AG08396 (cell line): ENCODE measurements at places on chromosomes 7 and 10.
A peak's percentile ranks its signal among the peaks of the same experiment; 100 is the strongest.

DNA sequence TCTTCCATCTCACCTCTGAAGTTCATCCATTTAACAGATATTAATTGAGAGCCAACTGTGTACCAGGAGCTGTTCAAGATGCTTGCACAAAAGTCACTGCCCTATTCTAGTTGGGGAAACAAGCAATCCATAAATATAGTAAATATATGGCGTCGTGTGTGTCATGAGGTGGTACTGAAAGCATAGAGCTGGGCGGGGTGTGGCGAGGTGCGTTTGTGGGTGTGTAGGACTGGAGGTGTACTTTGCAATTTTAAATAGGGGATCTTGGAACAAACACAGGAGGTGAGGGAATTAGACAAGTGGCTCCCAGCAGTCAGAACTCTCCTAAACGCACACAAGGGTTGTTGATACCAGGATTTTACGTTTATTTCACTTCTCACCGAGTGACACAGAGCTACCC, 490 bp upstream of the ZNF239 start:
- no peak for DNase-seq

- peak; percentile 26 for DNase-seq
Measured at GRCh38 chr7:82481499-82482097, 38.0 kb upstream of the CACNA2D1 start.

GRCh38 chr10:114084215-114084614, 40.5 kb downstream of the ADRB1 start:
- no peak for DNase-seq

- DNase-seq, result no peak
Measured at GRCh38 chr10:66927971-66928770, 2.3 kb downstream of the LRRTM3 start.

GRCh38 chr10:72319416-72320254, 35.1 kb downstream of the DNAJB12 start:
- DNase-seq, result peak; percentile 95

- no peak for DNase-seq
Measured at GRCh38 chr10:123890226-123890625, 1.4 kb downstream of the CPXM2 start.

DNA sequence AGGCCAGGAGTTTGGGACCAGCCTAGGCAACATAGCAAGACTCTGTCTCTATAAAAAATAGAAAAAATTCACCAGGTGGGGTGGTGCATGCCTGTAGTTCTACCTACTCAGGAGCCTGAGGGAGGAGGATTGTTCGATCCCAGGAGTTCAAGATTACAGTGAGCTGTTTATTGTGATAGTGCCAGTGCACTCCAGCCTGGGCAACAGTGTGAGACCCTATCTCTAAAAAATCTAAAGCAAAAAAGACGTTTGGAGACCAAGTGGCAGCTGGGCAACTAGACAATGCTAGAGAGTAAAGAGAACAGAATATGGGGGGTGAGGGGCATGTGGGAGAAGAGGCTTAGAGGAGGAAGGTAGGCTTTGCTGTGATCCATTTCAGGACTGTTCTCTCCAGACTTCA, 1.4 kb downstream of the PDSS1 start:
- no peak for DNase-seq

GRCh38 chr7:143849785-143850479, 52.0 kb downstream of the TCAF1 start:
- DNase-seq, result no peak

- no peak for DNase-seq
Measured at GRCh38 chr10:103397191-103397825, 882 bp downstream of the PDCD11 start.

DNA sequence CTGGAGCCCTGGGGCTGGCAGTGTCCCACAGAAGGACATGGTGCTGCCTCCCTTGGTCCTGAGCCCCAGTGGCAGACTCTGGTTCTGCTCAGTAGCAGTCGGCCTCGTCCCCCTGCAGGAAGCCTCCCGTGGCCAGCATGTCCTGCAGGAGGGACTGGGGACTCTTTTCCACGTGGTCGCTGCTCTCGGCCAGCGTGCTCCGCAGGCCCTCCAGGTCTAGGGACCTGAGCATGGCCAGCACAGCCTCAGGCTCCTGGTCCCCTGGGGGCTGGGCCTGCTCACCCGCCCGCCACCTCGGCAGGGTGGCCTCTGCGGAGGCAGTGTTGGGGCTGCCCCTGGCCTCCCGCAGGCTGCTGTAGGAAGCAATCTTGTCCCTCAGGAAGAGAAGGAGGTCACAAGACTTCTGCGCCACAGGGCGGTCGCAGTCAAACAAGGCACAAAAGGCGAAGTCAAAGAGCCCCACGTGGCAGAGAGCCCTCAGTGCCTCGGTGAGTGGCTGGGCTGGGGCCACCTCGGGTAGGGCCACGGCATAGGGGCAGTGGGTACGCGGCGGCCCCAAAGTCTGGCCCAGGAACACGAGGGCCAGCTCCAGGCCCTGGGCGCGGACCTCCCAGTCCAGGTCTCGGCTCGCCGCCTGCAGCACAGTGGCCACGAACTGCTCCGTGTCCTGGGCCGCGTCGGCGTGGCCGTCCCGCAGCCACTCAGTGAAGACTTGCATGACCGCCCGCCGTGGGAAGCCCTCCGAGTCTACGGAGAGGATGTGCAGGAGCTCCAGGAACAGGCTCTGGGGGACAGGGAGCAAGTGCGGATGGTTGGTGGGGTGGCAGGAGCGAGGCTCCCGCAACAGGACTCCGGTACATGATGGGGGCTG, 17.1 kb downstream of the BRAT1 start:
- DNase-seq, result no peak

DNA sequence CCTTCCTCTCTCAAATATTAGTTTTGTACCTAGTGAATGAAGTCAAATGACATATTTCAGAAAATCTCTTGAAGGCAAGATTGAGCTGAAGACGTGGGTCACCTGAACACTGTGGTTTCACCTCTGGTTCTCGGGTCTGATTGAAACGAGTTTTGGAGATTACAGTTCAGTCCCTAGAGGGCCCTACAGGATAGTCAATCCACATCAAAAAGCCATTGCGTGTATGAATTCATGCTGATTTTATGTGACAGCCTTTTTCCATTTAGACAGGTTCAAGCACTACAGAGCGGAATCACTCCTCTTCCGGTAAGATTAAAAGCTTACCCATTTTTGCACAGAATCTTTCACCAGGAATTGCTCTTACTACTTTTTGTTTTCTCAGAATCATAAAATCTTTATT, 62.2 kb downstream of the VIM start:
- DNase-seq, result peak; percentile 7

GRCh38 chr10:13775786-13776775, 189.3 kb downstream of the PRPF18 start:
- DNase-seq, result peak; percentile 68

DNA sequence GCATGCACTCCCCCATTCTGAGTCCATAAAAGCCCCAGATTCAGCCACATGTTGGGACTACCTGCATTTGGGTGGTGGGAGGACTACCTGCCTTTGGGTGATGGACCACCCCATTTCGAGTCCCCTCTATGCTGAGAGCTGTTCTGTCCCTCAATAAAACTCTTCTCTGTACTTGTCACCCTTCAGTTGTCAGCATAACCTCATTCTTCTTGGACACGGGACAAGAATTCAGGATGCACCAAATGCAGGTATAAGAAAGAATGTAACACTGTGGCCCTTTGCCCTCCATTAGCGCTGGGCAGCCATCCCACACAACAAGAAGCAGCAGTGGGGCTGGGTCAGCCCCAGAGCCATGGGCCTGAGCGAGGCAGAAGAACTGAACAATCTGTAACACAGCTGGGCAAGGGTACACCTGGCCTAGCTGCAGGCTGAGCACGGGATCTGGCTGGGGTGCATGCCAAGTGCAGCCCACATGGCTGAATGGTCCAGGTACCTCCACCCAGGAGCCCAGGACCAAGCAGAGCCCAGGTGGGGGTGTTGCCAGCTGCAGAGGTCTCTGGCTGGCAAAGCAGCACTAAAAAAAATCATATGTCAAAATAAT, 1344.3 kb upstream of the LRRTM3 start:
- DNase-seq, result no peak

DNA sequence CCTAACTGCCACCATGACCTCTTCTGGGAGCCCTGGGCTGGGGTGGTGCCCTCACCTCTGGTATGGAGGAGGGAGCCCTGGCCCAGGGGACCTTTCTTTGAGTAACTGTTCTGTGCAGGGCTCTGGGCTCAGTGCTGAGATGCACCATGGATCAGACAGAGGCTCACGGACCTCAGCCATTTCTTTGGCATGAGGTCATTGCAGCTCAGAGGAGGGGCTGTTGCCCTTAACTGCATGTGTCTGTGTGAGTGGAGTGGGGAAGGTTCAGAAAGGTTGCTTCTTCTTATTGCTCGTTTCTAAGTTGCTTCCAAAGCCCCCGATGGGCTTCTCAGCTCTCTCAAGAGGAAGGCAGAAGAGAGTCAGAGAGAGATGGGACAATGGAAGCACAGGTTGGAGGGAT, 233.9 kb downstream of the RPS24 start:
- peak; percentile 69 for DNase-seq

GRCh38 chr10:106935978-106936451, 228.5 kb downstream of the SORCS1 start:
- DNase-seq, result no peak

DNA sequence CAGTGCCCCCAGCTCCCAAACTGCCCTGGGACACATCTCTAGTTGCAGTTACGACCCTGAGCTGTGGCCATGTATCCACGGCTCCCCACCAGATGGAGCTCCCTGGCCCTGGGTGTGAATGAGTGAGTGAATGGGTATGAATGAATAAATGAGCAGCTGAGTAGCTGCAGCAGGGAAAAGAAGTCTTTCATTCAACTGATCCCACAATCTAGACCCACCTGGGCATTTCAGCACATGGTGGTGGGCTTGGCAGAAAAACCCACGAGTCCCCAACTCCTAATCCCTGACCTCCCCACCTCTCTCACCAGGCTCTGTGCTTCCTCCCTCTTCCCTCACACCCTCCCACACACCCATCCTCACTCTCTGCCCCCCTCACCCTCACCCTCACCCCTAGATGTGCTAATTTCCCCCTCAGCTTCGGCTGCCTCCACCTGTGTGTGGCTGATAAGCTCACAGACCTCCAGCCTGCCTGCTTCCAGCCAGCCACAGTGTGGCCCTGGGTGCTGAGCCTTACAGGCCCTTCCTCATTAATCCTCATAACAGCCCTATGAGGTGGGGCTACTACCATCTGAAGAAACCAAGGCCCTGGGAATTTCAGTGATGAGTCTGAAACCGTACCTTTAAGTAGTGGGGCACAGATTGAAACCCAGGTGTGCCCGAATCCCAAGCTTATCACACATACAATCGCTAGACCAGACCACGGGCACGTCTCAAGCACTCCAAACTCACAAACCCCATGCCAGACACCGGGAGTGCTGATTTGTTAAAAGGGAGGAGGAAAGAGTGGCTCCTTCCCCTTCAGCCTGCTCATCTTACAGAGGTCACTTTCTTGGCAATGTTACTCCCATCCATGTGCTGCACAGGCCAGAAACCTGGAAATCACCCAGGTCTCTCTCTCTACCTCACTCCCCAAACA, 2.2 kb upstream of the ATP6V1F start:
- peak; percentile 48 for DNase-seq

DNA sequence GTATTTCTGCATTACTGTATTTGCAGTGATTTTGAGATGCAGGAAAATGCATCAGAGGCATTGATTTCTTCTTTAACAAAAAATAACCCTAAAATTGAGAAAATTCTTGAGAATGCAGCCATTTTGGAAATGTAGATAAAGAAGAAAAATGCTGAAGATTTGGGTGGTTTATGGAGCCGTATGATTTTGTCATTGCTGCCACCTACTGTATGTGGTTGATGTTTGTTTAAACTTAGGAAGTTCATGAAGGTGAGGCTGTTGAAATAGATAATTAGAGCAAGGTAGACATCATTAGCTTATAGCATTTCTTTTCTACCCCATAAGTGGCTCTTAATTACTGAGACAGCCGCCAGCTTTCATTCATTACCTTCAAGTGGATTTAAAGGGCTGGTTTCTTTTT, 92.1 kb upstream of the SAMD8 start:
- no peak for DNase-seq

DNA sequence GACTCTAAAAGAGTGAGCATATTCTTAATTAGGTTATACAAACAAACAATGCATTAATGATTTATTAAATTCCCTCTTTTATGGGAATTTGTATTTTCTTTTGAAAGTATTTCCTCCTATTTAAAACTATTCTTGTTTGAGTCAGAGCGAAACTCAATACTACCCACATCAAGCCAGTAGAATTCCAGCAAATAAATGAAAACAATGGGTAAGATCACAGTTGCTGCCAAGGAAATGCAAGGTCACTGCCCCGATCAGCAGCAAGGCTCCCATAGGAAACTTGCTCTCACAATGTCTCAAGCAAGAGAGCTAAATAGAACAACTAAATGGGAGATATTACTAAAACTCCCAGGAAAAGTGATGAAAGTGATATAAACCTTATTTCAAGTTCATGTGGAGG, 206.3 kb downstream of the THSD7A start:
- DNase-seq, result no peak

GRCh38 chr10:129042776-129043595, 424.1 kb upstream of the MGMT start:
- no peak for DNase-seq

GRCh38 chr10:108095932-108096925, 931.7 kb upstream of the SORCS1 start:
- DNase-seq, result no peak

DNA sequence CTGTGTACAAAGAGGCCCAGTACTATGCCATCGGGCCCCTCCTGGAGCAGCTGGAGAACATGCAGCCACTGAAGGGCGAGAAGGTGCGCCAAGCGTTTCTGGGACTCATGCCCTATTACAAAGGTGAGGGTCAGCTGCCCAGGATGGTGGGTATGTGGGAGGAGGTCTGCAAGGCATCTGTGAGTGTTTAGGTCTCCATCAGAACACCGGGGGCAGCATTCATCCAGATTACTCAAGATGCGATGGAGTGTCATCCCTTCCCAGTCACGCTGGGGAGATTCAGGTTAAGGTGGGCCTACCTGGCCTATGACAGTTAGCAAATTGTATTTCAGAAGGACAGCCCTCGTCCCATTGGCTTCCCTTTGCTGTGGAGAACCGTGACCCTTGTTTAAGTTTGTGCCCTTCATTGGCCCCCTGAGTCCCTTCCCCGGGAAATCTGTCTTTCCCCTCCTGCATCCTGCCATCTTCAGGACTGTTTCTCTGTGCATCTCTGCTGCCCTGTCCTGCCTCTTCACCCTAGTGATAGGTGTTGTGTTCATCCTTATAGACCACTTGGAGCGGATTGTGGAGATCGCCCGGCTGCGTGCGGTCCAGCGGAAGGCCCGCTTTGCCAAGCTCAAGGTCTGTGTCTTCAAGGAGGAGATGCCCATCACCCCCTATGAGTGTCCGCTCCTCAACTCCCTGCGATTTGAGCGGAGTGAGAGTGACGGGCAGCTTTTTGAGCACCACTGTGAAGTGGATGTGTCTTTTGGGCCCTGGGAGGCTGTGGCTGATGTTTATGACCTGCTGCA, 9.8 kb downstream of the KCTD7 start:
- no peak for DNase-seq

GRCh38 chr10:110793886-110794285, 77.8 kb upstream of the PDCD4 start:
- DNase-seq, result no peak

- DNase-seq, result no peak
Measured at GRCh38 chr10:11949152-11949551, 93.5 kb downstream of the UPF2 start.

DNA sequence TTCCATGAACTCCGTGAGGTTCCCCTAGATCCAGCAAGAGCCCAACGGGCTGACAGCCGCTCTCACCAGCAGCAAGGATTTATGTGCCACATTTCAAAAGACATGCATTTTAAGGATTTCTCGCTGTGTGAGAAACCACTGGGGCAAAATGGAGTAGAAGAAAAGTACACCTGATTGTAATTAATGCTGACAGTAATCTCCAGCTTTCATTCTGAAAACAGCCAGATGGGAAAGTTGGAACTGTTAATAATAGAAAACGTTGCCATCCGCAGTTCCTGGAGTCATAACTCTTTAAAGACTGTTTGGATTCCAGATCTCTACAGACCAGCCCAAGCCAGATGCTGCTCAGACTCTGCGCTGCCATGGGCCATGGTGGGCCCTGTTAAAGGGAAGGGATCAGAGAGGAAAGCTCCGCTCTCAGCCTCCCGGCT, 216.9 kb upstream of the GLI3 start:
- no peak for DNase-seq
